ENCODE measurements at places on chromosomes 2 and 18.
A peak's percentile ranks its signal among the peaks of the same experiment; 100 is the strongest.

GRCh38 chr2:129242269-129242668, 737.2 kb upstream of the RAB6C start:
- DNase-seq, result no peak

GRCh38 chr18:63457977-63458376, 18.8 kb upstream of the SERPINB5 start:
- peak; percentile 16 for DNase-seq

DNA sequence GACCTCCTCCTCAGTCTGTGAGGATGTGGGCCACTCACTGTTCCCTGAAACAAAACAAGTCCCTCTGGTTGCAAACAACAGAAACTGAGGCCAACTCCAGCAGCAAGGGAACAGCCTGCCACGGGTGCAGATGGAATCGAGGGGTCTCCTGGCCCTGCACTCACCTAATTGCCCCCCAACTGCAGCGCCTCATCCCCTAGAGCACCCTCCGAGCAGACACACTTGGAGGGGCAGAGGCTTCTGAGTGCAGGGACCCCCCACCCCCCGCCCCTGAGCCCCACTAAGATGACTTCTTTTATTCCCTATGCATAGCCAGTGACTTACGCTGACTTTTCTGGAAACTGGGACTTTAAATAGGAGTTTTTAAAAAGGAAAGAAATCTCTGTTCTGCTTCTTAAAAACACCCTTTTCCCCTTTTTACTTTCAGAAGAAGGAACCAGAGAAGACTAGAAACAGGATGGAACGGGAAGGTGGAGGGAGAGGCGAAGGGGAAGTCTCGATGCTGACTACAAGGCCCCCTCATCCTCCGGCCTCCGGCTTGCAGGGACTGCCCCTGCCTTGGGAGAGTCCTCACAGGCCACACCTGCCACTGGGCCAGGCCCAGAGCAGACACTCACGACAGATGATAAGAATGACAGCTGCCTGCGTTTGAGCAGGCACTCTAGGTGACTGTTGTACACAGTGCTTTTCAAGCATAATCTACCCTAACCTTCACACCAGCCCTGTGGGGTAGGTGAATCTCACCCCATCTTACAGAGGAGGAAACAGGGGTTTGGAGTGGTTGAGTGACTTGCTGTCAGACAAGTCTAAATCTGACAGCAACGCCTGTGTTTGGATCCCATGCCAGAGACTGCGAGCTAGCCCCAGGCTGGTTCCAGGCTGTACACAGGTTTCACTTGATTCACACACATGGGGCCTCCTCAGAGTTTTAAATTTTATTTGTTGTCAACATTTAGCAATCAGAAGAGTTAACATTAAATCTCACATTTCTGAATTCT, 28.2 kb upstream of the BIN1 start:
- DNase-seq, result no peak

DNA sequence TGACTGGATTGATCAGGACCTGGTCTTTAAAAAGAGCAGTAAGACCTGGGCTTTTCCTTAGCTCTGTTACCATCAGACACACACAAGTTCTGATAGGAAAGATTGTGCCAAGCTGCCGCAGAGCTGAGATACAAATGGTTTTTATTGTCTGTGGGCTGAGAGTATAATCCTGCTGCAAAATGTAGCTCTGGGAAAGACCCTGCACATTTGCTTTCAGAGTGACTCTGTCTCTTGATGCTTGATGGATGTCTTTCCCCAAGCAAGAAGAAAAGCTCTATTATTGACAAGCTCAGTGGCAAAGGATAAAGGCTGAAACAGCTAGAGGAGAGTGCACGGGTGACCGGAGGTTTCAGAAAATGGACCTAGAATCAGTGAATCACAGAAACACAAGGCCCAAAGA, 95.3 kb upstream of the PARD3B start:
- DNase-seq, result no peak

- no peak for DNase-seq
Measured at GRCh38 chr2:8502316-8502715, 179.5 kb upstream of the ID2 start.

- DNase-seq, result no peak
Measured at GRCh38 chr2:138959031-138959430, 178.8 kb upstream of the NXPH2 start.

DNA sequence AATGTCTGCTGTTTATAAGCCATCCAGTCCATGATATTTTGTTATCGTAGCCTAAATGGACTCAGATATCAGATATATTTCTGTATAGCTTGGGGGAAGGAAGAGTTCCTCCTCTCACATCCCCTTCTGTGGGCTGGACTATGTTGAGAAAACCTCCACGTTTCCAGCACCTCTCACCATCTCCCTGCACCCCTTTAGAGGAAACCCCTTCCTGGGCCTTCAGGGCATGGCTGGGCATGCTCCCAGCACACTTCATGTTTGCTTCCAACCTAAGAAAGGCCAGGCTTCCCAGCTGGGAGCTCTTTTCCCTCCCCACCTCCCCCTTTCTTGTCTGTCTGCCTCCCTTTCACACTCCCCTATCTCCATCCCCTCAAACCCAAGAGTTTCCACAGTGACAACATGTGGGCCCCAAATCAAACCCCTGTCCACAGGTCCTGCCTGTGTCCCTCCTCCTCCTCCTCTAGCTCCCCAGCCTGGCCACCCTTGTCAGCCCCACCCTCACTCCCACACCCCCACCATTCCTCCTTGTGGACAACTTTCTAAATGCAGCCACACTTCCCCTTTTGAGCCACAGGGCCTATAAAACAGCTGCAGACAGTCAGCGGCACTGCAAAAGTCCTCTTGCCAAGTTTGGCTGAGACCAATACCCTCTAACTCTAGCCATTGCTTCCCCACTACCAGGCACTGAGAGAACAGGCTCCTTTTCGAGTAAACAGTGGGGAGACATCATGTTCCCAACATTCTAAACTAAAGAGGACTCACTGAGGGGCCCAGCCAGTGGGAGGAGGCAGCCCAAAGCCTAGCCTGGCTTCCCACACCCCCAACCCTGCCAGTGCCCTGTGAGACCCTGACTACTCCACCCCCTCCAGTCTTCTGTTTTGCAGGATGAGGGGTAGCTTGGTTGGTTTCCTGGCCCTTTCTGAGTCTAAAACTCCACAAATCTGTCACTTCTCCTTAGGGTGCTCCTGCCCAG, 120.5 kb downstream of the ZFP36L2 start:
- DNase-seq, result peak; percentile 54

- no peak for DNase-seq
Measured at GRCh38 chr2:212536817-212537725, 1.5 kb downstream of the ERBB4 start.

- peak; percentile 3 for DNase-seq
Measured at GRCh38 chr2:171274757-171275156, 114.1 kb upstream of the TLK1 start.

- DNase-seq, result no peak
Measured at GRCh38 chr2:37767046-37767445, 95.6 kb upstream of the CDC42EP3 start.

- no peak for DNase-seq
Measured at GRCh38 chr18:79379931-79380815, 15.6 kb upstream of the NFATC1 start.

DNA sequence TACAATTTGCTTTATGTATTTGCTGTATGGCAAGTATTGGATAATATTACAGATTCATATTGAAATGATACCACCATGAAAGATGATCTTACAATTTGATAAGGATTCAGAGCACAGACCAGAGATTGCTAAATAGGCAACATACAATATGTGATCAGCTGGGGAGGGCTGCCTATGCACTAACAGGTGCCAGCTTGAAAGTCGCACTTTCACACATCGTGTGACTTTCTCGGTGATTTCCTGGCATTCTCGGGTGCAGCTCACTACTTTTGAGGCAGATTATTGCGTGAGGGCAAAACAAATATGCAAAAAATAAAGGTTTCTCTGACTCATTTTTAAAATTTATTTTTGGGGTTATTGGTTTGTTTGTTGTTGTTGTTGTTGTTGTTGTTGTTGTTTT, 36.0 kb downstream of the RBMS1 start:
- DNase-seq, result no peak

- peak; percentile 89 for DNase-seq
Measured at GRCh38 chr2:32894119-32894728, 52.5 kb upstream of the LTBP1 start.

GRCh38 chr2:43238813-43239212, 12.4 kb upstream of the ZFP36L2 start:
- DNase-seq, result no peak

- no peak for DNase-seq
Measured at GRCh38 chr18:36330435-36331052, 33.0 kb downstream of the FHOD3 start.

DNA sequence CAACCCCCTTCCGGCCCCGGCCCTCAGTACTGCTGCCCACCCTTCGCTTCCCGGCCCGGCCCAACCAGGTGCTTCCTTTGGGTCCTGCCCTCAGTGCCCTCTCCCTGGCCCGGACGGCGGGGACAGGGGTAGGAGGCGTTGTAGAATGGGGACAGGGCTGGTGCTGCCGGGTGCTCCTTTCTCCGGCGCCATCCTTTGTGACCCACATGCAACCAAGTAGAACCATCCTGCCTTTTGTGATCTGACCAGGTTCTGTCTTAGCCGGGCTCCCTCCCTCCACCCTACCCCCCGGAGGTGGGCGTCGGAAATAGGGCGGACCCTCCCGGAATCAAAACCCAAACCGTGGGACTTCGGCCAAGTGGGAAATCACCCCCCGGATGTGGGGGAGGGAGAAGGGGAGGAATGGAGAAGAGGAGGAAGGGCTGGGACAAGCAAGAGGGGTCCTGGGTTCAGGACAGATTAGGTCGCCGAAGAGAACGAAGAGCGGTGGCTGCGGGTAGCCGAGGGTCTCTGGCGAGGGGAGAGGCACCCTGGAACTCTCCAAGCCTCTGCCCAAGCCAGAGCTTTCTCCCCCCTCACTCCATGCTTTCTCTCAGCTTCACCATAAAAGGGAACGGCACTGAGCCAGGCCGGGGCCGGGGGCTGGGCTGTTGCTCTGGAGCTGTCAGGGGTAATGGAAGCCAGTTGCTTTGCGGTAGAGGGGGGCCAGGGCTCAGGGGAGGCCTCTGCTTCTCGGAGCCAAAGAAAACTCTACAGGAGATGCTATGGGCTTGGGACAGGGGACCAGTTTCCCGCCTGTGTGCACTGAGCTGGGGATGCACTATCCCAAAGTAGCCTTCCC, 756 bp upstream of the OST4 start:
- DNase-seq, result no peak

GRCh38 chr2:9748577-9748976, 94.7 kb upstream of the TAF1B start:
- DNase-seq, result no peak

DNA sequence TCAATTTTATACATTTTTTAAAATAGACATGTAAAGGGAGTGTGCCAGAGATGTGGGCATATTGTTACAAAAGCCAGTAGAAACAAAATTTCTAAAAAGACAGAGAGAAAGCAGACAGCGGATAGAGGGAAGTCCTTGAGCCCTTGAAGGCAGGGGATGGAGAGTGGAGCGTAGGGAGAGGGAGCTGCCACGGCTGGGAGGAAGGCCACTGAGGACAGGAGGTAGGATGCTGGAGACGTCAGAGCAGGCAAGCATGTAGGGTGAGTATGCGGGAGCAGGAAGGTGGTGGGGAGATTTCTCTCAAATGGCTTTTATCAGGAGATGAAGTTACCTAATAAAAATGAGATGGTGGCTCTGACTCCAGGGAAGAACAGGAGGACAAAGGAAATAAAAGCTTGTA, 24.0 kb upstream of the NCL start:
- no peak for DNase-seq

- peak; percentile 73 for DNase-seq
Measured at GRCh38 chr2:98460573-98461497, 16.2 kb downstream of the INPP4A start.

DNA sequence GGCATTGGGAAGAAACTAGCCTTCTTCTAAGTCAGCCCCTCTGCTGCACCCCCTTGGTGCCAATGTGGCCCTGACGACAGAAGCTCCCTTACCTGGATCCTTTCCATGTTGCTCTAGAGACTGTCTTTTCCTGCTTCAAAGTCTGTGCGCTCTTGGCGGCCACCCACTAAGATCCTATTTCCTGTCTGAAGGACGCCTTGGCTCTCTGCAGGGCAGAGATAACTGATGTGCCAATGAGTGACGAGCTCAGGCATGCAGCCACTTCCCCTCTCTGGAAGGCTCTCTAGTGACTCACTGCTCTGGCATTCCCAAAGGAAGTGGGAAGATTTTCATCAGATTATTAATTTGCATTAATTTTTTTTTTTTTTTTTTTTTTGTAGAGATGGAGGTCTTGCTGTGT, 273.5 kb downstream of the CDH20 start:
- DNase-seq, result peak; percentile 12

- DNase-seq, result peak; percentile 5
Measured at GRCh38 chr2:98346311-98347236, at the start of gene CNGA3. TSS of gene CNGA3 (plus strand) at chr2:98346456. CDS start at chr2:98369976, 23,520 bp downstream.

- no peak for DNase-seq
Measured at GRCh38 chr2:229996320-229996719, 72.4 kb downstream of the SLC16A14 start.

- peak; percentile 42 for DNase-seq
Measured at GRCh38 chr2:219073413-219074129, 12.8 kb upstream of the IHH start.

GRCh38 chr2:196989496-196989895, 63.0 kb upstream of the PGAP1 start:
- no peak for DNase-seq

GRCh38 chr2:40127146-40127545, 324.7 kb downstream of the SLC8A1 start:
- DNase-seq, result no peak

GRCh38 chr18:73975266-73975665, 172.4 kb downstream of the FBXO15 start:
- no peak for DNase-seq

- peak; percentile 44 for DNase-seq
Measured at GRCh38 chr2:215870986-215871385, 142.4 kb downstream of the MREG start.

GRCh38 chr2:236955521-236956030, 130.1 kb upstream of the COPS8 start:
- no peak for DNase-seq

All from erythroblast (primary cell).